ENCODE measurements at places on chromosomes 7 and 10. TPM values are rescaled to one million over a fixed set of nuclear protein-coding genes. Genes with fewer than 3 reads are reported as not detected.

The ANKRD30A gene
- total RNA-seq, result not detected

The MSMB gene
- total RNA-seq, result not detected

The KNDC1 gene
- total RNA-seq, result 0.32 TPM

The FEZF1 gene
- not detected for total RNA-seq

The FLNC gene
- total RNA-seq, result 0.02 TPM

The ASZ1 gene
- not detected for total RNA-seq

The TRPV6 gene
- total RNA-seq, result not detected

The PRPS1L1 gene
- total RNA-seq, result not detected

The NDUFB8 gene
- 339 TPM for total RNA-seq

The SPDYE9 gene
- not detected for total RNA-seq

The NODAL gene
- not detected for total RNA-seq

The CDC123 gene
- total RNA-seq, result 107 TPM

The FASTK gene
- 91.8 TPM for total RNA-seq

The FAS gene
- total RNA-seq, result 87.8 TPM

The CHAT gene
- total RNA-seq, result not detected

The BAIAP2L1 gene
- 1.1 TPM for total RNA-seq

The AP1S1 gene
- total RNA-seq, result 42.3 TPM

The AUTS2 gene
- total RNA-seq, result 7.7 TPM

The HPSE2 gene
- total RNA-seq, result not detected

The EPO gene
- not detected for total RNA-seq

The EVX1 gene
- total RNA-seq, result not detected

The RASA4B gene
- 16.1 TPM for total RNA-seq

The INTS15 gene
- total RNA-seq, result 40.0 TPM

The SORBS1 gene
- total RNA-seq, result 0.69 TPM

The OR6V1 gene
- not detected for total RNA-seq

The PON1 gene
- total RNA-seq, result not detected

The PRTFDC1 gene
- 0.27 TPM for total RNA-seq

The PNLIPRP3 gene
- total RNA-seq, result not detected

The CPA2 gene
- total RNA-seq, result not detected

The CCNJ gene
- 7.9 TPM for total RNA-seq

The PTN gene
- not detected for total RNA-seq

The GPNMB gene
- total RNA-seq, result 1.9 TPM

The UPF2 gene
- total RNA-seq, result 38.1 TPM

The XPNPEP1 gene
- total RNA-seq, result 74.8 TPM

The ANXA8 gene
- total RNA-seq, result 0.32 TPM

The ANLN gene
- total RNA-seq, result 57.5 TPM

The HABP2 gene
- not detected for total RNA-seq

The NOM1 gene
- total RNA-seq, result 42.5 TPM

The RPEL1 gene
- total RNA-seq, result not detected

The GRM8 gene
- total RNA-seq, result not detected

All from T-helper 1 cell treated with Interleukin-12 subunit alpha and Interleukin-12 subunit beta and Interleukin-4 antibody, amounts not matched to agents 30 ng/mL and 1 ng/mL, for 36 hours (primary cell).